ENCODE measurements at places on chromosomes 2 and 18. TPM values are rescaled to one million over a fixed set of nuclear protein-coding genes. Genes with fewer than 3 reads are reported as not detected.

DHRS9 gene
- total RNA-seq, result 0.48 TPM

GRCh38 chr2:905833-906140 is 44.9 kb upstream of the SNTG2 start:
- DNase-seq, result no peak
- H3K4me3 ChIP-seq, result no peak overlapping the region
- no peak overlapping the region for H3K27ac ChIP-seq
- no peaks in the 10 kb centered on the region for H3K36me3 ChIP-seq

GRCh38 chr2:232873909-232874641 is 4.0 kb downstream of the SNORC start:
- H3K4me3 ChIP-seq, result no peak overlapping the region
- H3K27ac ChIP-seq, result no peak overlapping the region
- H3K4me1 ChIP-seq, result no peaks in the 10 kb centered on the region
- no peaks in the 10 kb centered on the region for H3K27me3 ChIP-seq
- H3K36me3 ChIP-seq, result no peaks in the 10 kb centered on the region
- no peak for DNase-seq

GRCh38 chr2:85106489-85107180 is 26.6 kb upstream of the TCF7L1 start:
- H3K27ac ChIP-seq, result no peak overlapping the region
- no peak for DNase-seq
- H3K27me3 ChIP-seq, result no peaks in the 10 kb centered on the region
- no peaks in the 10 kb centered on the region for H3K36me3 ChIP-seq
- H3K4me1 ChIP-seq, result no peaks in the 10 kb centered on the region

- DNase-seq, result peak; percentile 85
- no peaks in the 10 kb centered on the region for H3K36me3 ChIP-seq
- peak within 1 kb of the TSS; percentile 96 for H3K27ac ChIP-seq
- H3K27me3 ChIP-seq, result no peaks in the 10 kb centered on the region
- no peaks in the 10 kb centered on the region for H3K4me1 ChIP-seq
Observed at GRCh38 chr18:11908182-11909060, at the start of gene MPPE1. Gene MPPE1 (minus strand): TSS chr18:11908317. CDS start chr18:11897264, 11,053 bp downstream.

DNA sequence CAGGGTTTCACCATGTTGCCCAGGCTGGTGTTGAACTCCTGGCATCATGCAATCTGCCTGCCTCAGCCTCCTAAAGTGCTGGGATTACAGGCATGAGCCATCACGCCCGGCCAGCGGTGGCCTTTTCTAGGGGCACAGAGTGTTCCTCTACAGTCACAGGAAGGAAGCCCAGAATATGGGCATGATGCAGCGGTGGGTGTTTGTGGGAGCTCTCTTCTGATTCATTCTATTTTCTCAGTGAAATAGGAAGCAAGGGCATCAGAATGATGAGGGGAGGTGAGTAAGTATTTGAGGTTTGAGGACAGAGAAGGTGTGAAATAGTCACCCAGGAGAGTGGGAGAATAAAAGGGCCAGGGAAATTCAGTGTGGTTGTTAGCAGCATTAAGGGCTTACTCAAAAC is 70.3 kb upstream of the PSME4 start:
- no peak for DNase-seq
- H3K4me1 ChIP-seq, result no peaks in the 10 kb centered on the region
- H3K27ac ChIP-seq, result no peak overlapping the region
- H3K36me3 ChIP-seq, result no peaks in the 10 kb centered on the region
- no peak overlapping the region for H3K4me3 ChIP-seq

DNA sequence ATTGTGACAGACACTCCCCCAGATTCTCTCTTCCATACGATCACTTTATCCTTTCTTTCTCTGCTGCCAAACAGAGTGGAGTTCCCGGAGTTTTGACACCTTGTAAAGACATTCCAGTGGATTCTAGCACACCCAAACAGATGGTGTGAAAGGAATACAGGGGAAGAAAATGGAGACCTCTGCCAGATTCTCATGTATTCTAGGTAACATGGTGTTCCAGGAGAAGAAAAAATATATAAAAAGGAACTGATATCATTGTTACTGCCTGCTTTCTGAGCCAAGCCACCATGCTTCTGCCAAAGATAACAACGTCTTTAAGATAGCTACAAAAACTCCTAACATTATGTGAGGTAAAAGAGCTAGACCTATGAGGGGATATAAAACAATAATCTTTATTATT is 136.5 kb downstream of the TXNL1 start:
- H3K36me3 ChIP-seq, result no peaks in the 10 kb centered on the region
- no peak for DNase-seq
- H3K27me3 ChIP-seq, result no peaks in the 10 kb centered on the region
- H3K27ac ChIP-seq, result peak overlapping the region; percentile 62
- no peak overlapping the region for H3K4me3 ChIP-seq

DNA sequence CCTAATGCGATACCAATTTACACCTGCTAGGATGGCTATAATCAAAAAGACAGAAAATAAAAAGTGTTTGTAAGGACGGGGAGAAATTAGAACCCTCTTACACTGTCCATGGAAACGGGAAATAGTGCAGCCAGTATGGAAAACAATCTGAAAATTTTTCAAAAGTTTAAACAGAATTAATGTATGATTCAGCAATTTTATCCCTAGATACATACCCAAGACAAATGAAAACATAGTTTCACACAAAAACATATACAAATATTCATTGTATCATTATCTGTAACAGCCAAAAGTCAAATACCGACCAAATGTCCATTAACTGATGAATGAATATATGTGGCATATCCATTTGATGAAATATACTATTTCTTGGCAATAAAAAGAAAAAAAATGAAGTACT is 313.5 kb upstream of the GYPC start:
- no peaks in the 10 kb centered on the region for H3K36me3 ChIP-seq
- no peaks in the 10 kb centered on the region for H3K4me1 ChIP-seq
- DNase-seq, result no peak

All from uterus (tissue), 4 donors.